ENCODE measurements at places on chromosomes 7 and 10.

DNA sequence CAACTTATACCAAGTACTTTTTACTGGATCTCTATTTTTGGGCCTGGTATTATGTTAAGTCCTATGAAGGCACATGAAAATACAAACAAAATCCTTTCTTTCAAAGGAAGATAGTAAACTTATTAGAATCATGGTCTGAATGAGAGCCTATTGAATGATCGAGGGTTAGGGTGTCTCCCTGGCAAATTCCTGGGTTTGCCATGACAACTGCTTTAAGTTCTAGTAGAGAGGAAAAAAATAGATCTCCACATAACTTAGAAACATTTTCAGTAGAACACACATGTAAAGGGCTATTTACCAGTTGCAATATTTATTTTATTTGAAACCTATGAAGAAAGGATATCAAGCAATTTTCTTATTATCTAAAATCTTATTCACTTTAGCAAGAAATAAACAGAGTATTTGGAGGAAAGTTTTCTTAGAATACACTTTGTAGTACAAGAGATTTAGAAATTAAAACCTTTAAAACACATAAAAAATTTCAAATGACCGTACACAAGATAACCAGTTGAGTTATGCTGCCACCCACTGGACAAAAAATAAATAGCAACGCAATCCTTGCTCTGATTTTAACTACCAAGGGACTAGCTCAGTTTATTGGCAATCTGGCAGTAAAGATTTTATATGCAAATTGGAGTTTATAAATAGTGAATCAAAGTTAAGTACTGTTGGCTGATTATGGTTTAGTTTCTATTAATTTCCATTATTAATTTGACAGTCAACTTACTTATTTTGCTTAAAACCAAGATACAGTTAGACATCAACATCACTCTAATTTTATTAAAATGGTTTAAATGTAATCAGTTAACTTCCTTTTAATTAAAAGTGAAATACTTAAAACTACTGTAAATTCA is 33.9 kb downstream of the CACUL1 start:
- DNase-seq: peak; percentile 42

- no peak for DNase-seq
Measured at GRCh38 chr10:62234077-62234605, 34.5 kb downstream of the RTKN2 start.

DNA sequence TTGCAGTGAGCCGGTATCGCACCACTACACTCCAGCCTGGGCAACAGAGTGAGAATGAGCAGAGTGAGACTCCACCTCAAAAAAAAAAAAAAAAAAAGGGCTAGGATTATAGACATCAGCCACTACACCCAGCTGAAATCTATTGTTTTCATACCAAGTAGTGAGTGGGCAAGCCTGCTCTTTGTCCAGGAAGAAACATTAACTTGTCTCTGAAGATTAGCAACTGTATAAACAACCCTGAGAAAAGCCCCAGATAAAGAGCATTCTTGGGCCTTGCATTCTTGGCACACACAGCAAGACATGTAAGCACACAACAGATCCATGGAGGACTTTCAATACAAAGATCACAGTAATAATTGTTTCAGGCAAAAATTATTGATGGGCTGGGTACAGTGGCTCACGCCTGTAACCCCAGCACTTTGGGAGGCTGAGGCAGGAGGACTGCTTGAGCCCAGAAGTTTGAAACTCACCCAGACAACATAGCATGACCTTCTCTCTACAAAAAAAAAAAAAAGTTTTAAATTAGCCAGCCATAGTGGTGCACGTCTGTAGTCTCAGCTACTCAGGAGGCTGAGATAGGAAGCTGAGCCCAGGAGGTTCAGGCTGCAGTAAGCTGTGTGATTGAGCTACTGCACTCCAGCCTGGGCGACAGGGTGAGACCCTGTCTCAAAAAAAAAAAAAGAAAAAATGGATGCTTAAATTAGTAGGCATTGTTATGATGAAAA is 4.4 kb downstream of the PSPH start:
- no peak for DNase-seq

- no peak for DNase-seq
Measured at GRCh38 chr7:21941611-21942141, 4.0 kb downstream of the CDCA7L start.

DNA sequence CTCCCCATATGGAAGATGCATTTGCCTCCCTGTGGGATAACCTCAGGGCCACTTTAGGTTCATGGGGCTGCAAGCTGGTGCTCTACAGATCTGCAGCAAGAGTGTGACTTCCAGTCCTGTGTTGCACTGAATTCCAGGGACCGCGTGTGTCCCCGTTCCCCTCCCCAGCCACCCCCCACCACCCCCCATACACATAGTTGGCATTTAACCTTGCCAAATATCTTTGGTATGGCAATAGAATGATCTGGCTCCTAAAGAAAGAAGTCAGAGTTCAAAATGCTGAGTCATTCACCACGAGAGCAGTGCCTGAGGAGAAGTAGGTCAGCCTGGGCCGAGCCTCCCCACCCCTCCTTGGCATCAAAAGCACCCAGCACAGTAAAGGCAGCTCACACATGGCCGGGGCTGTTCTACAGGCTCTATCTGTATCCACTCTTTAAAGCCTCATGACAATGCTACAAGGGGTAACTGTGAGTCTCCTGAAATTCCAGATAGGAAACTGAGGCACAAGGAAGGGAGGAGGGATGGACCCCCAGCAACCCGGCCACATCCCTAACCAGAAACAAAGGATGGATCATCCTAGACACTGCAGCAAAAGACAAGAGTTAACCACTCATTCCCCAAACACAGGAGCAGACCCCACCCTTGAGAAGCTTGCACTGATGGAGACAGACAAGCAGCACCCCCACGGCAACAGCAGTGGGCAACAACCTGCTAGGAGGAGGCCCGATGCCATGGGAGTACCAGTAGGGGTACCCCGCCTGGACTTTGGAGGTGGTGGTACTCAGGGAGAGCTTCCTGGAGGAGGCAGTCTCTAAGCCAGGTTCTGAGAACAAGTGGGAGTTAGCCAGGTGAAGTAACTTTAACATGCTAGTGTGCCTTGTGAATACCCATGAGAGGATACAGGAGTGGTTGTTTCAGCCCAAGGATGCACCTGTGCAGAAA is 70.3 kb upstream of the NANOS1 start:
- no peak for DNase-seq

DNA sequence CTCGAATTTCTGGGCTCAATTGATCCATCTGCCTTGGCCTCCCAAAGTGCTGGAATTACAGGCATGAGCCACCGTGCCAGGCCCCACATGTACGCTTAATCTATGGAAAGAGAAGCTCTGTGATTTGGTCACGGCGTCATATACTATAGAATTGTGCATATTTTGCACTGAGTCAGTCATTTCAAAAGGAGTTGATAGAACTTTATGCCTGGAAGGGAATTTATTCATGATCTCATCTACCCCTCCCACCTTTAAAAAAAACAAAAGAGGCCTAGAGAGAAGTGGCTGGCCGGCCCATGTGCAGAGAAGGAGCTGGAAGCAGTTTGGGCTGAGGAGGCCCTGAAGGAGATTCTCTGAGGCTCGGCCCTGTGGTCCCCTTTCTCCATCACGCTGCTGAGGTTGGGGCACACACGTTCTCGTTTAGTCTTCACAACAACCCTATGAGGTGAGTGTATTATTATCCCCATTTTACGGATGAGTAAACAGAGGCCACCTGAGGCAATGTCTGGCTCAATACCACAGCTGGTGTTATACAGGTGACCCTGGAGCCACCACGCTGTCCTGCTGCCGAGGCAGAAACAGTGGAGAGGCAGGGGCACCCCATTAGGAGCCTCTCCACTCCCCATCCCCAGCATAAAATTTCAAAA is 47.2 kb upstream of the ZRANB1 start:
- DNase-seq: no peak

DNA sequence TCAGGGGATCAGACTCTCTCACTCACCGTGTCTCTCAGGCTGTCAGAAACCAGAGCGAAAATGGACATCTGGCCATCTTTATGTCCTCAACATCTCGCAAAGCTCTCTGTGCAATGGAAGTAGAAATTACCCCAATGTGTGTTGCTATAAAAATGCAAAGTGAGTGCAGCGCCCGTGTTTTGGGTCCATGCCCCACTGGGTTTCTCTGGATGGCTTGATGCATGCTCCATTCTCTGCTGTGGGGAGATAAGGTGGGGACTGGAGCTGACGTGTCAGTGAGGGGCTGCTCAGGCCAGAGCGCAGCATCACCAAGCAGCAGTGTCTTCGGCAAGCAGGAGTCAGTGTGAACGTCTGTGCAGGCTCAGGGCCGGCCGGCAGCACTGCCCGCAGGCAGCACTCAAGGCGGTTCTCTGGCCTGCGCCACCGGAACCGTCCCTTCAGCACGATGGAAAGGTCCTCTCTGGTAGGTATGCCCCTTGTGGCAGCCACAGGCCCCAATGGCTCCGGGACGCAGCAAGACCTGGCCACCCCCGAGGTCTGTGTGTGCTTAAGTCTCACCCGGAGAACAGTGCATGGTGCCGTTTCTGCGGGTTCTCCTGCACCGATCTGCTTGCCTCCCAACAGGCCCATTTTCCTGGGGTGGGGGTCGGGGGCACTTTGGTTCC is 30.2 kb downstream of the WDR86 start:
- no peak for DNase-seq

- DNase-seq: no peak
Measured at GRCh38 chr10:78754269-78755062, 314.3 kb upstream of the ZMIZ1 start.

DNA sequence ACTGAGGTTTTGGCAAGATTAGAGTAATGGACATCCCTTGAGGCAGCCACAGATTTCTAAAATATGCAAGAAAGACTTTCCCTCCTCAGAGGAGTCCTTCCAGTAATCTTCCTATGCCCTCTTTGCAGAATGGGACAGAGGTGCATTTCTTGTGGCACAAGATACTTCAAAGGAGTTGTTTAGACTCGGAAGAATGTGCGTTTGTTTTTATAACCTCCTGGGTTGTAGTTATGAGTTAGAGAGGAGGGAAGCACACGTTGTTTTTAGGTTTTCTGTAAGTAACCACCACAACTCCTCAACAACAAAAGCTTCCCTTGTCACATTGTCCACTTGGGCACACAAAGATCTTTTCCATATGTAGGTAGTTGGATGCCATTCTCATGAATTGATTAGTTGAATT is 78.1 kb upstream of the GLI3 start:
- no peak for DNase-seq

GRCh38 chr10:75972491-75973276 is 541.3 kb downstream of the LRMDA start:
- DNase-seq: no peak

DNA sequence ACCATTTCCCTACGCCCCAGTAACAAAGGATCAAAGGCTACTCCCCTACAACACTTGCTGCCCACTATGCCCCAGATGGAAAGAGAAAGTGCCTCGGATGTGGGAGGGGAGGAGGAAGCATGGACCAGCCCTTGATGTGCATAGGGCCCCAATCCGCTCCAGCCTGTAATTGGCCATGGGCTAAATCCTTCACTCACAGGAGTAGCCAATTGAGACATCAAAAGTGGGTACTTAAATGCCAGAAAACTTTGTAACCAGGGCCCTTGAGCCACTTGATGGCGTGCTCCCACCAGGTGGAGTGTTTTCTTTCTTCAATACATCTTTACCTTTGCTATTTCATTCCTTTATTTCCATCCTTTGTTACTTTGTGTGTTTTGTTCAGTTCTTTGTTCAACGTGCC is 500.5 kb upstream of the LRRN3 start:
- no peak for DNase-seq

DNA sequence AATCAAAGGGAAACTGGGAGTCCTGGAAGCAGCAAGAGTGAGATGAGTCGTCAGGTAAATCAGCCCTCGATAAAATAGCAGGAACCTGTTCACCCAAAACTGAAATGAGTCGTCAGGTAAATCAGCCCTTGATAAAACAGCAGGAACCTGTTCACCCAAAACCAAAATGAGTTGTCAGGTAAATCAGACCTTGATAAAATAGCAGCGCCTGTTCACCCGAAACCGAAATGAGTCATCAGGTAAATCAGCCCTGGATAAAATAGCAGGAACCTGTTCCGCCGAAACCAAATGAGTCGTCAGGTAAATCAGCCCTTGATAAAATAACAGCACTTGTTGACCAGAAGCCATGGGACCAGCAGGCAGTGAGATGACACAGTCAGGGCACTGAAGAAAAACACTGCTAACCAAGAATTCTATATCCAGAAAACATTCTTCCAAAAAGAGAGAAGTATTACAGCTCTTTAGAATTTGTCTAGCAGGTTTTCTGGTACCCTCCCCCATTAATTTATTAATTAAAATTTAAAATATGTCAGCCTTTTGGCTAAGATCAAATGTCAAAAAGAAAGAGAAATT is 3.4 kb upstream of the CYP2E1 start:
- no peak for DNase-seq

DNA sequence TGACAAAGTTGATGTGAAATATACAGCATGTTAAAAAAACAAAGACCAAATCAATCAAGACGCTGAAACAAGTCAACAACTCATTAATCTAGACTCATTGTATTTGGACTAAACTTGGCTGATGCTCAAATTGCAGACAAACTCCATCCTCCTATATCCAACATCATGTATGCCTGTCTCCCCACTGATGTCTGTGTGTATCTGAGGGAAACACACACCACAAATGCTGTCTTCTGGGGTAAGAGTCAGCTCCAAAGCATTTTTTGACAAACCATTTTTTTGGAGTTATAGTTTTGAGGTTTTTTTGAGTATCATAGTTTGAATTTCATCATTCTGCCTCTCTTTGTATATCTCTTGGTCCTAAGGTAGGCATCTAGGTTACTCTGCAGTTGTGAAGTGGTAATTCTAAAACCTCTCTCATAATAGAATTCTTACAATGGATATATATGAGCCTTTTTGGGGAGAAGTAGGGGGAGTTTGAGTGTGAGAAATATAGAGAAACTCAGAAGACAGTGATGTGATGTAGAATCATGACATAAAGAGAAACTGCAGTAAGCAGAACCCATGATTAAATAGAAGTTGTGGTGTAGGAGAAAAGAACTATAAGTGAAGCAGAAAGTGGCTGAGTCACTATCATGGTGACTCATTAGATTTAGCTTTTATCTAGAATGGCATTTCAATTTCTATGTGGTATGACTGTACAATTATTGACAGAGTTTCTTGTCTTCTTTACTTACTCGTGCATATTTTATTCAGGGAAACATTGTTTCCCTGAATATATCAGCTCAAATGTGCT is 1531.1 kb upstream of the LRRTM3 start:
- no peak for DNase-seq

DNA sequence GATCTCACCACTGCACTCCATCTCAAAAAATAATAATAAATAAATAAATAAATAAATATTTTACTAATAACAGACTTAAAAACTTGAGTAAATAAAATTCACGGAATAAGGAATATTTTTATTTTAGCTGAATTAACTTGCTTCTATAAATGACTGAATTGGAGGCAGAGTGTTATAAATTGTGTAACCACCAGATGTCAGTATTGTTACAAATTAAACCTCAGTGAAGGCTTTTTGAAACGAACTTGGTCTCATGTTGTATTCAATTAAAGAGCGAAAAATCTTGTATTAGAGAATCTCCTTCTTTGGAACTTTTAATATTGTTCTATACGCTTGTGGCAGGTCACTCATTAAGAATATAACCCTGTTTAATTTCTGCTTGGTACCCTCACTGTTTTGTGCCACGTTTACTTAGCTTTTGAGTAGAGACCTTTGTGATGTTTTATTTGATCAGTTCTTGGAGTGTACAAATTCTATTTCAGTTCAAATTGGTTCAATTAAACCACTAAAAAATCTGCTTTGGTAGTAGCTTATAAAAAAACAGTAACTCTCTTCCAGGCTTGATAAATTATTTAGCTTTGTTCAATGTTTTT is 45.6 kb upstream of the SCIN start:
- no peak for DNase-seq
